OCI-M1 (cell line): ENCODE measurements at places on chromosomes 6 and 20.

DNA sequence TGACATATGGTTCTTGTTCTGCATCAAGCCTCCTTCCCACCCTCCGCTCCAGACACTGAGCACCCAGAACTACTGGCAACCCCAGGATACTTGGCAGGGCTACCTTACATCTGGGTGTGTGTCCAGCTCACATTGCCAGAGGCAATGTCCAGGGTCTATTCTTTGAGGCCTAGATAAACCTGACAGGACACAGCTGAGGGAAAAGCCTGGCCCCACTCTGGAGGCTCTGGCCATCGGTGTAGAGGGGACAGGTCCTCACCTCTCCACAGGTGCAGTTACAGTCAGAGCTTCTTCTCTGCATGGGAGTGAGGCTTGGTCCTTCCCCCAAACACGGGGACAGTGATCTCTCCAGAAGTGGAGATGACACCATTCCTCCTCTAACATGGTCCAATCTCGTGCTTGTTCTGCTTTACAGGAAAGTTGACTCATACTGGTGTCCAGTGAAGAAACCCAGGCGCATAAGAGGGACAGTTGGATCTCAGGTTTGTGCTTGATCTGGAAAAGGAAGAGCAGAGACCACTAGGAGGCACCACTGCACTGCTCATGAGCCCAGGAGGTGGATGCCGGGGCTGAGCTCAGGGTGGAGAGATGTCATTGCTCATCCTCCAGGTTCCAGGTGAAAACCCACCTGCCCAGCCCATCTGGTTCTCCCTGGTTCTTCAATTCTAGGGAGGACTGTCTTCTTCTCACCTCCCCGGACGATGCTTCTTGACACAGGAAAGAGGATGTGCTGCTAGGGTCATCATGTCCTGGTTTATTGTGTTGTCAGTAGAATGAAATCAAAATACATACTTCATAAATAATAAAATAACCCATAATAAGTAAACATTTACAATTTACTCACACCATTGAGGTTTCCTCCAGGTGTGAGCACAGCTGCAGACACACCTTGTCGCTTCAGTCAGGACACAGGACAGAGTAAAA is 14.7 kb downstream of the HLA-F start:
- DNase-seq = peak; percentile 81

- no peak for DNase-seq
Observed at GRCh38 chr6:113315879-113316278, 541.3 kb upstream of the MARCKS start.

DNA sequence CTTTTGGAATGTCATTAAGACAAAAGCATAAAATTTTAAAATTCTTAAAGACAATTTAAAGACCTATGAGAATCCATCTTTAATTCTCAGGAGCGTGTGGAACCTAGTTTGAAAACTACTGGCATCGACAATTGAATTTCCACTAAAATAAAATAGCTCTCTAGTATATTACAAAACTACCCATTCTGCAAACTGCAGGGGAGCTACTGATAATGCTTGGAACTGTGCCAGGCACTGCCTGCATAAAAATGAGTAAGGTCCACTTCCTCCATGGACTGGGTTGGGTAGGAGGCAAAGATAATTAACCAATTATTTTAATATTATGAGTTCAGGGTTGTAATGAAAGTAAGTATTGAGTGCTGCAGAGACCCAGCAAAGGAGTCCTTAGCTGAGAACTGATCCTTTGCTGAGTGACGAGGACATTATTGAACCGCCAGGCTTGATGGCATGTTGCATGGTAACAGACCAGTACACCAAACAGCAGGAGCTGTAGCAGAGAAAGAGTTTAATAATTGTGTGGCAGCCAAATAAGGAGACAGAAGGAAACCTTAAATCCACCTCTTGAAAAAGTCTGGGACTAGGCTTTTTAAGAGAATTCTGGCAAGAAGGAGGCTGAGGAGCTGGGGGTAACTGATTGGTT is 261.3 kb downstream of the ESR1 start:
- peak; percentile 52 for DNase-seq

- DNase-seq = no peak
Observed at GRCh38 chr6:44249082-44249748, 2.3 kb downstream of the HSP90AB1 start.

DNA sequence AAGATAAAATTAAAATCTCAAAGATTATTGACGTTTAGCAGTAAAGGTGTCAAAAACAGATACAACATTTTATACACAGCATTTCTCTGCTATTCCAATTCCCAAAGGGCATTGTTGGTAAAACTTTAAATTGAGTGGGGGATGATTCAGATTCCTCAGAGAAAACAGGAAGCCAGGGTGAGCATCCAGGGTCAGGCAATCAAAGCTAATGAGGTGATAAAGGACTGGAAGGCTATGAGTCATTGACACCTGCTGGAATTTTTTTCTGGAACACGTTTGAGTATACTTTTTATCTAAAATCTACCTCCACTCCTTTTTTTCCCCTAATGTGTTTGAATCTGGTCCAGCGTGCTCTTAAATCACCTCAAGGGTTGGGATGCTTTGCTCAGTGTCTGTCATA is 52.2 kb downstream of the FKBP1C start:
- no peak for DNase-seq

GRCh38 chr6:149317644-149318571 is at the start of gene TAB2:
Gene TAB2, plus strand, starts transcription at chr6:149317712. Its CDS starts 52,286 bp downstream, at chr6:149369998.
- peak; percentile 77 for DNase-seq

GRCh38 chr20:59631751-59632540 is 27.6 kb downstream of the PHACTR3 start:
- DNase-seq = no peak

- DNase-seq = peak; percentile 54
Observed at GRCh38 chr6:20559924-20560551, 25.8 kb downstream of the CDKAL1 start.

DNA sequence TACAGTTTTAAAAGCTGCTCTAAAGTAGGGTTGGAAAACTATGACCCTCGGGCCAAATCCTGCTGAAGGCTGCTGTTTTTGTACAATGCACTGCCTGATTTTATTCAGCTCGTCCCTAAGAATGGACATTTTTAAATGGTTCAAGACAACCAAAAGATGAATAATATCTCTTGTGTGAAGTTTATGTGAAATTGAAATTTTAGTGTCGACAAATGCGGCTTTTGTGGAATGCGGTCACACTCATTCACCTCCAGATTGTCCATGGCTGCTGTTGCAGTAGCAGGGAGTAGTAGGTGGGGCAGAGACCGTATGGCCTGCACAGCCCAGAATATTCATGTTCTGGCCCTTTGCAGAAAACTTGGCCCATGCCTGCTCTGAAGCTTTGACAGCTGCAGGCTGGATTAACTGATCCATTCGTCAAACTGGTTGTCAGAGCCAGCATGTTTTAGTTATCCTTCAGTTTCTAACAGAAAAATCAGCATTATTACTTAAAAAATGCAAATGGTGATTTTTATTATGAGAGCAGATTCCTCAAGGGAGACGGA is 91.6 kb downstream of the PSMG4 start:
- no peak for DNase-seq
